ENCODE measurements at places on chromosomes 4 and X.

DNA sequence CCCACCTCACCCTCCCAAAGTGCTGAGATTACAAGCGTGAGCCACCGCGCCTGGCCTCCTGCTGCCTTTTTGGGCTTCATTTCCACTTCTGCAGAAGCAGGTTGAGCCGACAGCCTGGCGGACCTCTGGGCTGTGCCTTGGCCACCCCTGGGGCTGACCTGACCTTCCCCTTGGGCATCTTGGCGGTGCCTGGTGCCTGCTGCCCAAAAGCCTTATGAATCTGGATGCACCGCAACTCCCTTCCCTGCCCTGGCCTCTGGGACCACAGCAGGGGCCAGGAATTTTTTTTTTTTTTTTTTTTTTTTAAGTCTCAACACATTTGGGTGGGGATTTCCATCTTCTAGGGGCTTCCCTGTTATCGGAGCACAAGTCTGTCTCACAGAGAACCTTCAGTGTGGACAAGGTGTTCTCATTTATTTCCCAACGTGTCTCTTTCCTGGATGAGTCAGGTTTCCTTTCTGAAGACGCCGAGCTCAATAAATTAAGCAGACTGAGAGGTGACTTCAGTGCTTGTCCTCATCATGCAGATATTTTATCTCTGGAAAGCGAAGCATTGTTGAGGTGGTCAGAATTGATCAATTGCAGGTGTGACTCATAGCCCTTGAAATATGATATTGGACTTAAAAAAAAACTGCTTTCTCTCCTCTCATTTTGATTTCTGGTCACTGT lies 79.7 kb downstream of the SHROOM2 start:
- no peak for DNase-seq

DNA sequence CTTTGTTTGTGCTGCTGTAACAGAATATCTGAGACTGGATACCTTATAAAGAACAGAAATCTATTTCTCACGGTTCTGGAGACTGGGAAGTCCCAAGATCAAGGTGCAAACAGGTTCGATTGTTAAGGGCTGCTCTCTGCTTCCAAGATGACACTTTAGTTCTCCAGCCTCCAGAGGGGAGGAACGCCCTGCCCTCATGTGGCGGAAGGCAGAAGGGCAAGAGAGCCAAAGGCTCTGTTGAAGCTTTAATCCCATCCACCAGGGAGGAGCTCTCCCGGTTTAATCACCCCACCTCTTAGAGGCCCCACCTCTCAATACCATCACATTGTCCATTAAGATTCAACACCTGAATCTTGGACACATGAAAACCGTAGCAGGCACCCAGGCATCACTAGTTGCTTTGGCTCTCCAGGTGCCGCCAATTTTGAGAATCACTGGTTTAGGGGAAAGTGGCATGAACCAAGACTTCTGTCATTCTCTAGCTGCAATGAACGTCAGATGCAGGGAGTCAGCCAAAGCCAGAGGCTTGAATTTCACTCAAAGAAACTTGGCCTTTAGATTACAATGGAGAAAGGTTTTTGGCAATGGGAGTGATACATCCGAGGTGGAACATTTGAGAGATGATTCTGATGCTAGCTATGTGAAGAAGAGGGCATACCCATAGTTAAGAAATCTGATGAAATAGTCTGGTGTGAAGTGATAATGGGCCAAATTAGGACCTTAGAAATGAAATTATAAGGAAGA lies 15.7 kb downstream of the FHL1 start:
- peak; percentile 23 for DNase-seq

- DNase-seq = no peak
Measured at GRCh38 chr4:5773271-5773555, 62.2 kb downstream of the EVC start.

GRCh38 chrX:135295238-135295943 lies 13.9 kb upstream of the ETDC start:
- peak; percentile 47 for DNase-seq

GRCh38 chrX:17741123-17741511 lies 3.8 kb downstream of the SCML1 start:
- DNase-seq = no peak

DNA sequence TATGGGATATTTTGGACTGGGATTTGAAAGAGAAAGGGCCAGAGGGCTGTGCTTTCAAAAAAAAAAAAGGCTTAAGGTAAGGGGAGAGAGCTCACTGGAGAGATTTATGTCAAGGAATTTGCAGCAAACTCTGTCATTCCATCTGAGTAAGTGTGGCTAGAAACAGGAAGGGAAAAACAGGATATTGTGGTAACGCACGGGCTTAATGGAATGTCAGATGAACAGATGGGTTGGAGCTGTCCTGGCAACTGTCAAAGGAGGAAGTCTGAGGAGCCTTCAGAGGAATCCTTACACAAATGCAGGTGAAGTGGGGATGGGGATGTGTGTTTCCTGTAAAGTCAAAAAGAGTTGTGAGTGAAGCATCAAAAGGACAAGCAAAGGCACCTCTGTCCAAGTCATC lies 15.1 kb upstream of the NKX3-2 start:
- DNase-seq = no peak

GRCh38 chrX:55996649-55997048 lies 235.5 kb upstream of the KLF8 start:
- DNase-seq = no peak

DNA sequence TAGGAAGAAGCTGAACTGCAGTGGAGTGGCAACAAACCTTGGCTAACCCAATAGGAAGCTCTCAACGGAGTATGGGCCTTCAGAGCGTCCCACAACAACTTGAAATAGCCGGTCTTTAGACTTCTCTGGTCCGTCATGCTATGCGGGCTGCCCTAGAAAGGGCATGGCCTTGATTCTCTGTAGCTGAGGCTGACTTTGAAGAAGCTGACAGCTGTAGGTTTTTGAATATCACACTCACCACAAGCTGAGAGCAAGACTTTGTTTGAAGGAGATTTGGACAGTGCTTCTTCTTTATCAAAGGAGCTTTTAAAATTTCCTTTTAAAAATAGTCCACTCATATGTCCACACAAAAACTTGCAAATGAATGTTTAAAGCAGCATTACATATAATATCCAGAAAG lies 322.9 kb downstream of the CAMK2D start:
- DNase-seq = no peak

GRCh38 chrX:29911673-29912072 lies 303.7 kb upstream of the MAGEB2 start:
- no peak for DNase-seq

GRCh38 chrX:49257846-49258748 lies 6.4 kb downstream of the FOXP3 start:
- no peak for DNase-seq

DNA sequence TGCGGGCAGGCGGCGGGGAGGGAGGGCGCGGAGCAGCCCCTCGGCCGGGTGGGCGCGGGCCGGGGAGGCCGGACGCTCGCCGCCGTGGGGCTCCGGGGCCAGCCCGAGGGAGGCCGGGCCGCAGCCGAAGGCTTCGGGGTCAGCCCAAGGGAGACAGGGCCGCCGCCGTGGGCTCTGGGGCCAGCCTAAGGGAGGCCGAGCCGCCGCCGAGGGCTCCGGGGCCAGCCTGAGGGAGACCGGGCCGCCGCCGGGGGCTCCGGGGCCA lies 251 bp downstream of the KIAA0232 start:
- no peak for DNase-seq

GRCh38 chrX:102558607-102559006 lies 40.7 kb upstream of the ARMCX5 start:
- no peak for DNase-seq

- DNase-seq = no peak
Measured at GRCh38 chr4:185023471-185023870, 5.2 kb downstream of the HELT start.

GRCh38 chr4:75736862-75737261 lies 12.5 kb downstream of the USO1 start:
- DNase-seq = no peak

DNA sequence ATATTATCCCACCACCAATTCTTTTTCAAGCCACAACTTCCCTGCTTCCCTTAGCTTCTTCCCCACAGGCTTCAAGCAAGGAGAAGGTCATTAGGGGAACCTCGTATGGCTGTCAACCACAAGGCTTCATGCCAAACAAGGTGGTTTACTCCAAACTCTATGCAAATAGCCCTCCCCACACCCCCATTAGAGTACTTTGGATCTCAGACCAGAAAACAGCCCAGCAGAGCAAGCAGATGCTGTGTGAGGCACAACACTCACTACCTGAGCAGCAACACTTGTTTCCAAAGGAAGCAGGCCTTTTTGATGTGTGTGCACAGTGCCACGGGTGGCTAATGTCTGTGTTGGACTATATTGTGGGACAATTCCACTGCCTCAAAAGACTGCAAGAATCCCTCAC lies 189.0 kb downstream of the AR start:
- DNase-seq = no peak

- no peak for DNase-seq
Measured at GRCh38 chr4:138458751-138459150, 216.6 kb upstream of the SLC7A11 start.

DNA sequence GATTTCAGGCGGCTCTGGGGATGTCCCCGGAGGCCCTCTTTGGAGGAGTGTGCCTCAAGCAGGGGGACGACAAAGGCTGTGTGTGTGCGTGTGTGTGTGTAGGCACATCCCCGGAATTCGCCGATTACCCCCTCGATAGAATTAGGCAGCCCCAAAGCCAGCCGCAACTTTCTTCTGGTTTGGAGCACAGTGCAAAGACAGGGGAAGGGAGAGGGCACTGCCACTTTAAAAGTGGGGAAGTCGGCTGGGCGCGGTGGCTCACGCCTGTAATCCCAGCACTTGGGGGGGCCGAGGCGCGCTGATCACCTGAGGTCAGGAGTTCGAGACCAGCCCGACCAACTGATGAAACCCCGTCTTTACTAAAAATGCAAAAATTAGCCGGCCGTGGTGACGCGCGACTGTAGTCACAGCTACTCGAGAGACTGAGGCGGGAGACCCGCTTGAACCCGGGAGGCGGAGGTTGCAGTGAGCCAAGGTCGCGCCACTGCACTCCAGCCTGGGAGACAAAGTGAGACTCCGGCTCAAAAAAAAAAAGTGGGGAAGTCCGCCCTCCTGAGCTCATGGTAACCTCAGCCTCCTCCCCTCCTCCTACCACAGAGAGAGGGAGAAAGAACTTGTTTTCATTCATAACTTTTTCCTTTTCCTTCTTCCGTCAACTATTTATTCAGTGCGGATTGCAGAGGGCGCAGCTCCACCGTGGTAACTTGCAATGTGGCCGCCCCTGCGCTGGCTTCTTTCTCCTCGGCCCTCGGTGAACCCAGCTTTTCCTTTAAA lies 2.4 kb downstream of the SPRY1 start:
- peak; percentile 52 for DNase-seq

GRCh38 chr4:78298618-78299017 lies 241.5 kb downstream of the FRAS1 start:
- DNase-seq = no peak

DNA sequence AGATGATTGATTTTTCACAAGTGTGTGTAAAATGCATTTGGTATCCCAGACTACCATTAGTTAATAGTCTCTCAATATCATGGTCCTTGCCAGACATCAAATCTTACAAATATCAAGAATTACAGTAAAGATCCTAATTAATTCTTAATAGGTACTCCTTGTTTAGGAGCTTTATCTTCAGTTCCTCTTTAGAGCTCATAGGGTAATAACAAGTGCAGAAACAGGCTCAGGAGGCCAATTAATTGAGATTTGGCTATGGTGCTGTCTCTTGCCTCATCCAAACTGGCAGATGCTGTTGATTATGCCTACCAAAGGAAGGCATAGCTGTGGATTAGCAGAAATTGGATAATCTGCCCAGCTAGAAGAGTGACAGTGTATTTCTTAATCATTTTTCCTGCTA lies 6.9 kb downstream of the MTMR1 start:
- DNase-seq = no peak

- no peak for DNase-seq
Measured at GRCh38 chrX:689983-690382, 59.4 kb downstream of the SHOX start.

DNA sequence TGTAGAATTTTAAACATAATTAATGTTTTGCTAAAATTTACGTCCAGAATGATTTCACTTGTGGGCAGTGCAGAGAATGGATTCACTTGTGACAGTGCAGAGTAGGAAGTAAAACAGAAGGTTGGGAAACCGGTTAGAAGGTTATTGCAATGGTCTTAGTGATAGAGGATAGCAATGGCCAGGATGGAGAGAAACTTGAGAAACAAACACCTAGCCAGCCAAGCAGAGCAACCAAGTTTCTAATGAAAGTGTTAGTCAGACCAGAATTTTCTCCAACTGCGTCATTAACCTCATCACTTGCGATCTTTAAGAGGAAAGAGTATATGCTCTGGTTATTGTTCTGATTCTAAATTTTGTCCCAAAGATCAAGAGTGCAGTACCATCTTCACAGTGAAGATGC lies 50.0 kb upstream of the TBC1D9 start:
- no peak for DNase-seq

- no peak for DNase-seq
Measured at GRCh38 chr4:60745800-60746571, 454.1 kb upstream of the ADGRL3 start.

- DNase-seq = no peak
Measured at GRCh38 chrX:1599791-1600405, 8.5 kb downstream of the AKAP17A start.

GRCh38 chr4:96497621-96498020 lies 657.7 kb downstream of the PDHA2 start:
- DNase-seq = no peak

GRCh38 chr4:6195602-6196319 lies 4.6 kb downstream of the JAKMIP1 start:
- DNase-seq = no peak

DNA sequence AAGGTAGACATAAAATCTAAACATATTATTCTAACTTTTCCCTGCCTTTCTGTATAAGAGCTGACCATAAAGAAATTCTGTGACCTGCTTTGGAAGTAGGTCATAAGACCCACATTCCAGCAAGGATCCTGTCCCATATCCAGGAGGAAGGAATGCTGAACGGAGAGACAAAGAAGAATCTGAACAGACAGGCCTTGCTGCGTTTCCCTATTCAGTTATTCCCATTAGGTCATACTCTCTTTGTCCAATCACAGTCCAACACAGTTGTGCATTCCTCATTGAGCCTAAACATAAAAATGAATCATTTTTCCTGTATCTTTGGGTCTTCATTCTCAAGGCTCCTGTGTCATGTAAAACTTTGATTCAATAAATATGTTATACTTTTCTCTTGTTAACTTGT lies 287.6 kb upstream of the TAPT1 start:
- DNase-seq = no peak

GRCh38 chr4:98503676-98504075 lies 154.7 kb downstream of the TSPAN5 start:
- no peak for DNase-seq
